ENCODE measurements at places on chromosomes 1 and 21. TPM values are rescaled to one million over a fixed set of nuclear protein-coding genes. Genes with fewer than 3 reads are reported as not detected.

DNA sequence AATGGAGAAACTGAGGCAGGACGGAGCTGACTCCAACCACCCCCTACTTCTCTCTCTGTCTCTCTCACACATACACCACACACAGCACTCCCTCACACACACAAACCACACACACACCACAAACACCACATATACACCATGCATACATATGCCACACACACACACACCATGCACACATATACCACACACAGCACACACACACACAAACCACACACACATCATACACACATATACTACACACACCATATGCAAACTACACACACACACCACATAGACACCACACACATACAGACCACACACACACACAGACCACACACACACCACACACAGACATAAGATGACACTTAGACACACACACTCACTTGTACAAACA is 94.3 kb downstream of the RIPK4 start:
- DNase-seq: no peak

Gene KRTAP21-2
- total RNA-seq: not detected

DNA sequence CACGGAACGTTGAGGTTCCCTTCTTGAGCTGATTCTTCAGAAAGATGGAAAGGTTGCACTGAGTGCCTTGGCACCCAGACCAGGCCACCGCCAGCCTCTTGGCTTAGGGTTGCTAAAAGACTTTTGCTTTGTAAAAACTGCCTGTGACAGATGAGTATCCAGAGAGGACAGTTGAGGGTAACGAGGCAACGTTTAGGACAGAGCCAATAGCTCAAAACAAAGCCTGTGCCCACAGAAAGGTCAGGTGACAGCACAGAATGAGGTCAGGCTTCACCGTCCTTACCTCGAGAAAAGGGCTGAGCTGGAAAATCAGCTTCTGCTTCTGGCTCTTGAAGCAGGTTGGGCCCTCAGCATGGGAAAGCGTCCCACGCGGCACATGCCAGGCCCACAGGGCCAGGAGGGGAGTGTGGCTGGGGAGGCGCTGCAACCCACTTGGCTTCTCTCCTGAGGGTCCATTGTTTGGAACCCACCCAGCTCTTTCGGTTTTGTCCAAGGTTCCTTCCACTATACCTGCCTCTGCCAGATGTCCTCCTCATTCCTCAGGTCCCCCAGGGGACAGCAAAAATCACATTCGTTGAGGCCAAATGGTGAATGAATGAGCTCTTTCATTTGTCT is 55.5 kb downstream of the SCCPDH start:
- DNase-seq: no peak

Gene ARTN
- not detected for total RNA-seq

- DNase-seq: no peak
These were observed 113.1 kb downstream of the SLC45A1 start for GRCh38 chr1:8431019-8431418.

GRCh38 chr1:8396083-8396785 is 78.3 kb downstream of the SLC45A1 start:
- no peak for DNase-seq

Gene TRIM67
- total RNA-seq: 0.28 TPM

Measured in sigmoid colon (tissue), 7 donors.